ENCODE measurements at places on chromosomes 13 and 19.

DNA sequence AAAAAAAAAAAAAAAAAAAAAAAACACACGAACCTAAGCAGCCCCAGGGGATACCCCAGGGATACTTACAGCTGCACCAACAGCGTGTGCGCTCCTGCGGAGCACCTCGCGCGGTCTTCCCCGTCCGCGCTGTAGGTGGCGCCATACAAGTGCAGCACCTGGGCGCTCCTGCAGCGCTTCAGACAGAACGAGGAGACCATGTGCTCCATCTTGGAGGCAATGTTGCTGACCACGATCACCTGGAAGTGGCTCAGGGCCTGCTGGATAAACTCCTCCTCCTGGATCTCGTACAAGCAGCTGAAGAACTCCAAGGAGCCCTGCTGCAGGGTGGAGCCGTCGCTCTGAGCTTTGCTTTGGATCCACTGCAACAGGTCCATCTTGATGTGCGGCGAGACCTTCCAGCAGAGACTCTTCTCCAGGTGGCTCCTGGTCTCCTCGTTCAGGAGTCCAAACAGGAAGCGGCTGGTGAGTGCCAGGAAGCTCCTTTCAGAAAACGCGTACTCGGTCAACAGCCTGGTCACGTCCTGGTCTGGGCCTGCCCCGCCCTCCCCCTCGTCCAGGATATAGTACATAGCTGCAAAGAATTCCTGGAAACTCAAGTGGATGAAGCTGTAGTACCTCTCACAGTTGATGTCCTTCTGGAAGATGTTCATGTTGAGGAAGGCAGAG, 14.5 kb downstream of the NLRP12 start:
- DNase-seq: no peak

- no peak for DNase-seq
Measured at GRCh38 chr19:54063350-54064116, at the start of gene VSTM1. VSTM1 (minus strand) TSS chr19:54063897; CDS start chr19:54063777, 120 bp downstream.

- DNase-seq: no peak
Measured at GRCh38 chr19:33075519-33075918, 5.5 kb upstream of the GPATCH1 start.

DNA sequence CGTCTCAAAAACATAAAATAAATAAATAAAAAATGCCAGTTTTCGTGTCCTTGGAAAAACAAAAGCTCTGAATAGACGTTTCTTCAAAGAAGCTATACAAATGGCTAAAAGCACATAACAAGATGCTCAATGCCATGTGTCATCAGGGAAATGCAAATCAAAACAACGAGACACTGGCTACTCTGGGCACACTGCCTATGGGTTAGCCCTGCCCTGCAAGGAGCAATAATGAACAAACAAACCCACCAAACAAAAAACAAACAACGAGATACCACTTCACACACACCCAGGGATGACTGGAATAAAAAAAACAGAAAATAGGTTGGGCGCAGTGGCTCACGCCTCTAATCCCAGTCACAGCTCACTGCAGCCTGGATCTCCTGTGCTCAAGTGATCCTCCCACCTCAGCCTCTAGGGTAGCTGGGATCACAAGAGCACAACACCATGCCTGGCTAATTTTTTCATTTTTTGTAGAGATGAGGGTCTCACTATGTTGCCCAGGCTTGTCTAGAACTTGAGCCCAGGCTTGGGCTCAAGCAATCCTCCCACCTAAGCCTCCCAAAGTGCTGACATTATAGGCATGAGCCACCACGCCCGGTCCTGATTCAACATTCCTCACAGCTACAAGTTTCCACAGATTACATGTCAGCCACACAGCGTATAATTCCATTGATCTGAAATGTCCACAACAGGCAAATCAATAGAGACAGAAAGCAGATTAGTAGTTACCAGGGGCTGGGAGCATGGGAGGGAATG, 15.5 kb upstream of the ISYNA1 start:
- no peak for DNase-seq

DNA sequence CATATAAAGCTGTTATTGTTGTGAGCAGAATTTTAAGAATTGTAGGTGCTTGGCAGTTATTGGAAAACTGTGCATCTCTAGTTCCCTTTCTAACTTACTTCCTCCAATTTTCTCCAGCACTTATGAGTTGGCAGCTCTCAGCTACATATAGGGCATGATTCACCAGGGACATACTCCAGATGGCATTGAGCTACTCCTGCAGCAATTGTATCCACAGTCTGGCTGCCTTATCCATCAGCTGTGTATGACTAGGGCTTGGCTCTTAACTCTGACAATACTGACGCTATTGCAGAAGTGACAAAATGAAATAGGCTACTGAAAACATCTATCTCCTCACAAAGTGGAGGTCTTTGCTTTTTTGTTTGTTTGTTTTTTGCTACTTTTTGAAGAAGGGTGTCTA, 276.7 kb downstream of the POU4F1 start:
- no peak for DNase-seq

- no peak for DNase-seq
Measured at GRCh38 chr19:39525205-39525604, 7.4 kb downstream of the EID2B start.

- DNase-seq: no peak
Measured at GRCh38 chr19:6754136-6754535, 13.1 kb downstream of the SH2D3A start.

DNA sequence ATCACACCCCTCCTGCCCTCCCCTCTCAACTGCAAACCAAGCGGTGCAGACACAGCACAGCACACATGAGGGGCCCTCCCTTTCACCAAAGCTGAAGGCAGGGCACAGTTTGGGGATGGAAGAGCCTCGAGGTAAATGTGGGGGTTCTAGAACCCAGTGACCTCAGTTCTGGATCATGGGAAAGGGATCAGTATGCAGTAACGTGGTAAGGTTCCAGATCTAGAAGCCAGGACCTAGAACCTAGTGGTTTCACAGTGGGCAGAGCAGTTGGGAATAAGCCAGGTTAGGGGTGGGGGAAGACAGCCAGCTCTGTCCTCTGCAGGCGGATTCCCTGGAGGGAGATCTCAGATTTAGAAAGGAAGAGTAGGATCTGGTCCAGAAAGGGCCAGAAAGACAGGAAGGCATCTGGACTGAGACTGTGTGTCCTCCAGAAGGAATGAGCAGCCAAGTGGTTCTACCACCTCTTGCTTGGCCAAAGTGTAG, 3.1 kb downstream of the FTL start:
- no peak for DNase-seq

GRCh38 chr19:55870736-55871135, 34.4 kb downstream of the NLRP4 start:
- no peak for DNase-seq

Measured in left lung (tissue), 14 donors.